NCI-H1417 (cell line): ENCODE measurements at places on chromosomes 5 and 9.

GRCh38 chr5:142125378-142125777 lies 16.8 kb downstream of the NDFIP1 start:
- DNase-seq: no peak

DNA sequence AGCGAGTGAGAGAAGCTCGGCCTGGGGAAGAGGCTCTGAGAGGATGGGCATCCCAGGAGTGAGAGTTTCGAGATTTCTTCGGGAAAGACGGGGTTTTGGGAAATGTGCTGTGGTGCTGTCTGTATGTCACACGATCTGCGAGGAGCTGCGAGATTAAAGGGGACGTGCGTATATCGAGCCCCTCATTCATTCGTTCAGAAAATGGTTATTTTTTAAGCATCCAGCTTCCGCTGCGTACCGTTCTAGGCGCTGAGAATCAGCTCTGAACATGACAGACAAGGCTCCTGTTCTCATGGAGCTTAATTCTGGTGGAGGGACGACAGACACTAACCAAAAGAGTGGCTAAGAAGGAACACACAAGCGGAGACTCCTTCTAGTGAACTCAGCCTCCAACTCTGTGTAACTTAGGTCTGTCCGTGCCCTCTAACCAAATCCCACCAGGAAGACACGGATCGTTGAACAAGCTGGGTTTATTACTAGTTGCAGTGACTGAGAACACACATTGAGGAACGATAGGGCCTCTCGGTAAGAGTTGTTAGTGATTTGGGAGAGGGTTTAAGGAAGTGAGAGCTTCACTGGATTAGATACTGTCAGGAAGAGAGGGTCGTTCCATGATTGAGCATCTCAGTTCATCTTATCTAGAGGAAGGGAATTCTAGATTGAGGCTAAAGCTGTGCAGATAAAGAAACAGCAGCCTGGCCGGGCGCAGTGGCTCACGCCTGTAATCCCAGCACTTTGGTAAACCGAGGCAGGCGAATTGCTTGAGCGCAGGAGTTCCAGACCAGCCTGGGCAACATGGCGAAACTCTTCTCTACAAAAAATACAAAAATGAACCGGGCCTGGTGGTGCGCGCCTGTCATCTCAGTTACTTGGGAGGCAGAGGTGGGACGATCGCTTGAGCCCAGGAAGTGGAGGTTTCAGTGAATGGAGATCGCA lies 1.0 kb upstream of the FBXW11 start:
- no peak for DNase-seq

- DNase-seq: no peak
Measured at GRCh38 chr5:89047571-89047970, 164.6 kb upstream of the MEF2C start.

- DNase-seq: no peak
Measured at GRCh38 chr9:137879052-137879451, 1.5 kb downstream of the CACNA1B start.

GRCh38 chr5:61386045-61386800 lies 54.2 kb downstream of the ZSWIM6 start:
- DNase-seq: peak; percentile 19

- no peak for DNase-seq
Measured at GRCh38 chr5:119079318-119079921, 8.5 kb downstream of the DMXL1 start.

DNA sequence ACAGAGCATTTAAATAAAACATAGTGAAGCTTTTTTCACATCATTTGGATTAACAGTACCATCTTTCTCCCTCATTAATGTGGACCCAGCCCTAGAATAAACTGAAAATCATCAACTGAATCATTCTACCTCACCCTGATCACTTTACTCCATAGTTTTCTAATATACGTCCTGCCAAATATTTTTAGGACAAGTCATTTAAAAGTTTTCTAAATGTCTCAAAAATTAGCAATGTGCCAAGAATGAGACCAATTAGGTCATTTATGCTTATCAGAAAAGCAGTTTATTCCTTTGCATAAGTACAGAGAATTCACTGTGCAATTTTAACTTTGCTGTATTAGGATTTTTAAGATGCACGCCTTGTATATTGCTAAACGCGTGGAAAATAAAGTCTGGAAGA lies 284.4 kb downstream of the PIK3R1 start:
- no peak for DNase-seq

- no peak for DNase-seq
Measured at GRCh38 chr5:165272436-165272835, 1767.0 kb downstream of the MAT2B start.

- DNase-seq: no peak
Measured at GRCh38 chr9:113645978-113646253, 182.4 kb downstream of the RGS3 start.

DNA sequence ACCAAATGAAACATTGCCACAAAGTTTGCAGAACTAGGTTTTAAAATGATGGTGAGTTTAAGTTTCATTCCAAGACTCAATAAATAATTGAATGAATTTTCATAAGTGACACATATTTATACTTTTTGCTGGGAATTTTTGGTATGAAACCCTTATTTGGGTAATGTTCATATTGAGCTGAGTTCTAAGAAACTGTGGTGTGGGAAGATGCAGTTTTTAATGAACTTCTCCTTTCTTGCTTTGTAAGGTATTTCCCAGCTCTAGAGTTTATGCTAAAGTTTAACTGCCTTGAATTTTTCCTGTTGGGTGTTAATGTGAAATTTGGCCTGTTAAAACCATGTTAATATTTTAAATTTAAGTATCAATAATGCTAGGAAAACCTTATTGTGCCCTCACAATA lies 15.1 kb downstream of the RABGAP1 start:
- DNase-seq: no peak

DNA sequence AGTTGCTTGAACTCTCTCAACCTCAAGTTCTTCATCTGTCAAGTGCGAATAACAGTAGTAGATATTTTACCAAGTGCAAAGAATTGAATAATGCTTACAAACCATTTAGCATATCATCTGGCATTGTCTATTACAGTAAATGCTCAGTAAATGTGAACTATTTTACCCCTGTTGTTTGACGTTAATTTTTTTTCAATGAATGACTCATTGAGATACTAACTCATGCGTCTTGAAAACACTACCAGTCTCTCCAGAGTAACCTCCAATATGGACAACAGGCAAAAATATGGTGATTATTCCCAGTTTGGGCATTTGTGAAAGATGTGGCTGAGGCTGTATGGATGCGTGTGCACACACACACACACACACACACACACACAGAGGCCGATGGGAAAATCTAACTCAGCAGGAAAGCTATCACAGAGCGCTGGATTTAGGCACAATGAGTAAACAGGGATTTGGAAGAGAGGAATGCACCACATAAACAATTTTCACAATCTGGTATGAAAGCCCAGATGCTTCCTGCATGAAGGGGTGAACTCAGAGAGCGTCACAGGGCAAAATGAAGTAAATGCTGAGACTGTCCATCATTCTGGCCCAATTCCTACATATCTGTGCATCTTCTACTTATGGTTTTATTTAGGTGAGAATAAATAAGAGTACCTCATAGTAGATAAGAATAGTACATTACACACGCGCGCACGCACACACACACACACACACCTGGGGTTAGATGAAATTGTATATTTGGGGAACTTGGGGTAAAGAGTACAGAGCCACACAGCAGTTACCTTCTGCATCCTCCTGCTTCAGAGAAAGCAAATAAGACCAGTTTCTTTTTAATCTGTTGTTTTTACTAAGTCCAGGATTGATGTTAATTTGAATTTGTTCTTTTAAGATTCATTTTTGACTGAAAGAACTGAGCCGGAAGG lies 128.7 kb downstream of the PALM2AKAP2 start:
- no peak for DNase-seq

GRCh38 chr9:83794051-83794450 lies 23.5 kb downstream of the GKAP1 start:
- no peak for DNase-seq

DNA sequence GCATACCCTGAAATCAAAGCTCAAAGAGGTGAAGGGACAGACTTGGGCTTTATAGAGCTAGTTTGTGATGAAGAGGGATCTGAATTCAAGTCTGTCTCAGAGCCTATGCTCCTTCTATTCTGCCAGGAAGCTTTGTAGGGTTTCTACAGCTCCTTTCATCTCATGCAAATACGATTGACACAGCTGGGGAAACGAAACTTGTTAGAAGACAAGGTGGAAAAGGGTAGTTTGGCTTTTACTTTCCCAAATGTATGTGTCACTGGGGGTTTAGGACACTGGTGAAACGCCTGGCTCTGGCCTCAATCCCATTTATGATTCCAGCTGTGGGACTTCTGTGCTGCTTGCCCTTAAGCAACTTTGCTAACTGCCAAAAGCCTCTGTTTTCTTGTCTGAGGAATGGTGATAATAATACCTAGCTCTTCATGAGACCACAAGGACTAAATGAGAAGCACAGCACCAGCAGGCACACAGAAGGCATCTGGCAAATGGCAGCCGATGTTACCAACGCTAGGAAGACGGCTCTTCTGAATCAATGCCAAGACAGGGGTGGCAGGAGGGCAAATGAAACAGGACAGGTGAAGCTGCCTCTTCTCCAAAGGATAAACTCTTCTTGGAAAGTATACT lies 70.3 kb upstream of the EQTN start:
- DNase-seq: no peak

- no peak for DNase-seq
Measured at GRCh38 chr5:85938201-85938600, 679.5 kb upstream of the COX7C start.

GRCh38 chr9:135602789-135603481 lies 36.4 kb downstream of the GLT6D1 start:
- DNase-seq: peak; percentile 61

GRCh38 chr5:179827680-179828079 lies 7.0 kb downstream of the SQSTM1 start:
- DNase-seq: no peak

DNA sequence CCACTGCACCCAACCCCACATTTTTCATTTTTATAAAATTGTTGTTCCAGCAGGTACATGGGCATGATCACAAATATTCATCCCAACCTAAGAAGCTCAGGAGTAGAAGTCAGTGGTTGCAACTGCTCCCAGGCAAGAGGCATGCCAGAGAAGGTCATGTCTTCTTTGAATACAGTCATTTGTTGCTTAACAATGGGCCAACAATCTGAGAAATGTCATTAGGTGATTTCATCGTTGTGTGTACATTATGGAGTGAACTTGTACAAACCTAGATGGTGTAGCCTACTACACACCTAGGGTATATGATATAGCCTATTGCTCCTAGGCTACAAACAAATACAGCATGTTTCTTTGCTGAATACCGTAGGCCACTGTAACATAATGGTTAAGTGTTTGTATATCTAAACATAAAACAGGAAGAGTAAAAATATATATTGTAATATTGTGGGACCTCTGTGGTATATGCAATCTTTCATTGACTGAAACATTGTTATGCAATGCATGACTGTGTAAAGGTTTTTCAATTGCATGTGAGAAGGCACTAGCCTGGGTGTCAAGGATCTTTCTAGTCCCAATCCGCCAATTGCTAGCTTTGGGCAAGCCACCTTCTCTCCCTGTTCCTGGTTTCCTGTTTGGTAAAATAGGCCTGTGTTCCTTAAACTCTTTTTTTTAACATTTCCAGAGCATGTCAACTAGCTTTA lies 27.6 kb downstream of the ATP10B start:
- no peak for DNase-seq

DNA sequence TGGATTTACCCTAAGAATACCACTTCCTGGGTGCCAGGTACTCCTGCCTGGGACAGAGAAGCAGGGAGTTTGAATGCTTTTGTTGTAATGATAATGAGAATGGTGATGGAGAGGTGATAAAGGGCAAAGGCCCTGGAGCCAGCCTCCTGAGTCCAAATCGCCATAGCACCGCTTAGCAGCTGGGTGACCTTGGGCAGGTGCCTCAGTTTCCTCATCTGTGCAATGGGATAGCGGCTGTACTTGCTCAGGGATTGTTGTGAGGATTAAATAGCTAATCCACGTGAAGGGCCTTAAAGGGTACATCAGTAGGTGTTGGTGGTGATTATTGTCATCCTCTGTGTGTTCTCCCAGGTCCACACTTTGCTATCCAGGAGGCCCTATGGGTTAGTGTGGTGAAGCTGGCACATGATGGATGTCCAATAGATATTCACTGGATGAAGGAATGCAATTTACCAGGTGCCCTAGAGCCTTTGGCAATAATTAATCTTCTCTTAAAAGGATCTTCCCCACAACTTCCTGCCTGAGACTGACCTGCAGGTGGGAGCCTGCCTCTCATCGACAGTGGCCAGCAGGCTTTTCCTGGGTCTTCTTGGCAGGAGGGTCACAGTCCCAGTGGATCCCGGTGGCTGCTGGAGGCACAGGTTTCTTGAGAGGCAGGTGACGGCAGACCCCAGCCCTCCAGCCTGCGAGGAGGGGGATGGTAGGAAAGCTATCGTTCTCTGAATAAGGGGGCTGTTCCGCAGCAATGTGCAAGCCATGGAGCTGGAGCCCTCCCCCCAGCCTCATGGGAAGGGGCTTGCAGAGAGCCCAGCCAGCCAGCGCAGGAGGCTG lies 160.2 kb downstream of the MACROH2A1 start:
- no peak for DNase-seq

DNA sequence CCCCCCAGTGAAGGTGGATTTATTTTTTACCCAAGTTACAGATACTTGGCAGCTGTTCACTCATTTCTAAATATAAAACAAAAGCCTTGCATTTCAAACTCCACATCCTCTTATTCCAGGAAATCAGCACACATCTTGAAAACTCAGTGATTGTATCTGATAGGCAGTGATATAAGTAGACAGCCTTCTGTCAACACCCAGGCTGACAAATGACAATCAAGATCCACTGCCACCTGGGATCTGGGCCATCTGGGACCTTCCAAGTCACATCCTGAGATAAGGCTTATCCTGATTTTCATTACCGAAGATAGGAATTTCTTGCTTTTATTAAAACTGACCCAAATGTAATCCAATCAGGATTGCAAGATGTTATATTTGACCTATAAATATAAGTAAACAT lies 201.3 kb upstream of the PUM3 start:
- DNase-seq: no peak

DNA sequence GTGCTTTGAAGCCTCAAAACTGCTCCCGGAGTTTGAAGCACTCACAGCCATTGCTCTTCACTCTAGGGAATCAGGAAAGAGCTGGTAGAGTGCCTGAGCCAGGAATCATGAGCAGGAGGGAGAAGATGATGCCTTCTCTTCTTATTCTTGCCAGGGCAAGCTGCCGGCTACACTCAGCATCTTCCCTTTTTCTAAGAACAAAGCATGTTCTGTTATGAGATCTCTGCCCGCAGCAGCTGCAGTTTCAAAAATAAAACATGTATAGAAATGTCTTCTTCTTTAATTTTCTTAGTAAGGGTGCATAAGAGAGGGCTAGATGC lies 57.9 kb upstream of the RICTOR start:
- DNase-seq: no peak

- no peak for DNase-seq
Measured at GRCh38 chr9:131545786-131546335, 538 bp downstream of the PRRT1B start.

DNA sequence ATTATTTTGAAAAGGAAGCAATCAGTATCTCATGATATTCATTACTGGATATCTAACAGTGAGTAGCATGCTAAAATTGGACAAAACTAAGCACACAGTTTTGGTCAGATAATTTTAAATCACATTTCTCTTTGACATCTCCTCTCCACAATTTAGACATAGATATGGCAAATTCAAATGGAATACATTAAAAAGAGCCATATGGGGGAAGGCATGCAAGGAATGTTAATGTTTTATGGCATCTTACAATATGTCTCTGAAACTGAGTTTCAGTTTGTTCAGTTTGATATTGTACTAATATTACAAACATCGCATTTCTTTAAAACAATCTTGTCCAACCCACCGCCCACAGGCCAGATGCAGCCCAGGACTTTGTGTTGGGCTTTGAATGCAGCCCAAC lies 151.0 kb downstream of the HTR1A start:
- DNase-seq: no peak
